Stimulated activated CD4-positive, alpha-beta T cell treated with anti-CD3 and anti-CD28 coated beads, Interleukin-1b, Interleukin-23, amount 100 ng/mL, for 24 hours (primary cell): ENCODE measurements at places on chromosomes 6 and 20.

- DNase-seq: no peak
Observed at GRCh38 chr6:64041373-64041772, 405.8 kb downstream of the PHF3 start.

DNA sequence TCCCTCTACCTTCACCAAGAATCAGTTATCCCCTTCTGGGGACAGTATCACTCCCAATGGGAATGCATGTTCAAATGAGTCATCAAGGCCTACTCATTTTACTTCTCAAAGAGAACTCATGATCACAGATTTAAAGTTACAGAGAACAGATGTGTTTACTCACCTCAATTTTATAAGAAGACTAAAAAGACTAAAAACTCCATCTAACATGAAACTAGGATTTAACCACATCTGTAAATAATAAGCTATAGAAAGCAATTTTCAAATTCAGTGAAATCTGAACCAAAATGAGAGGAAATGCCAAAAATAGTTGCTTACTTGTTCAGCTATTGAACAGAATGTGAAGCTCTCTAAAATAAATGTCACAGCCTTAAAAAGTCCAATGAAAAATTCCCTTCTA lies 300.1 kb upstream of the KCNQ5 start:
- DNase-seq: no peak

GRCh38 chr20:56391037-56391436 lies 978 bp downstream of the AURKA start:
- DNase-seq: no peak

GRCh38 chr6:247351-247750 lies 44.9 kb upstream of the DUSP22 start:
- DNase-seq: no peak

- DNase-seq: no peak
Observed at GRCh38 chr20:4153661-4154238, 138.4 kb upstream of the RNF24 start.

GRCh38 chr20:42581311-42581710 lies 608.4 kb downstream of the PTPRT start:
- DNase-seq: no peak

GRCh38 chr6:156450421-156450820 lies 326.8 kb upstream of the ARID1B start:
- no peak for DNase-seq

DNA sequence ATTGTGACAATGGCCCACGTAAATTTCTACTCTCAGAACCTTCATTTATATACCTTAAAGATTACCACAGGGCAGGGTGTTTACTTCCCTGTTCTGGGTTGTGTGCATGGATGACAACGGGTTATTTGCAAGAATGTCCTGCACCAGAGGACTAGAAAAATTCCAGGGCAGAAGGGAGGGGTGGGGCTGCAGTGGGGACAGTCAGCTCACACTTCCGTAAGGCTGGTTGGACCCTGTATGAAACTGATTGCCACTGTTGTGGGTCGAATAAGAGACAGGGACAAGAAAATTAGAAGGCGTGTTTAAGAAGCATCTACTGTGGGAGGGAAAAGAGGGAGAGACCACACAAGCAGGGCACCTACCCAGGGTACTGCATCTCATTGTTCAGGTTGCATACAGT lies 96.5 kb downstream of the SNAP25 start:
- DNase-seq: no peak

DNA sequence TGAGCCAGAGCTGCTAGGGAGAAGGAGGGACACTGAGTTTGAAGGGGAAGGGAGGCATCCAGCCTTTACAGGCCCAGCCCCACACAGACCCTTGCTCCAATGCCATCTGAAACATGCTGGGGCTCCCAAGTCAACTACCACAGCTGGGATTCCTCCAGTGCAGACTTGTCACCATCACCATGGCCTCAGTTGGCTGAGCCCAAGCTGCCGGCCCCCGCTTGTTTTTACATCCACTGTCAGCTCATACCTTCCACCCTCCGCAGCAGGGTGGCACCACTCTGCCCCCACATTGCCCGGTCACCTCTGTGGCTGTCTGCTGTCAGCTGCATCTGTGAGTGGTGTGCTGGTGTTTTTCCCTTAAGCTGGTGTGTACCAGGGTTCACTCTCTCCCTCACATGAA lies 26.1 kb downstream of the GFOD1 start:
- no peak for DNase-seq

GRCh38 chr6:169160855-169161560 lies 92.6 kb downstream of the THBS2 start:
- DNase-seq: no peak
